ENCODE measurements at places on chromosomes 1 and 21.

- DNase-seq = no peak
Observed at GRCh38 chr21:46056450-46056903, 41.4 kb upstream of the COL6A2 start.

- DNase-seq = no peak
Observed at GRCh38 chr1:10830961-10831668, 34.7 kb upstream of the CASZ1 start.

DNA sequence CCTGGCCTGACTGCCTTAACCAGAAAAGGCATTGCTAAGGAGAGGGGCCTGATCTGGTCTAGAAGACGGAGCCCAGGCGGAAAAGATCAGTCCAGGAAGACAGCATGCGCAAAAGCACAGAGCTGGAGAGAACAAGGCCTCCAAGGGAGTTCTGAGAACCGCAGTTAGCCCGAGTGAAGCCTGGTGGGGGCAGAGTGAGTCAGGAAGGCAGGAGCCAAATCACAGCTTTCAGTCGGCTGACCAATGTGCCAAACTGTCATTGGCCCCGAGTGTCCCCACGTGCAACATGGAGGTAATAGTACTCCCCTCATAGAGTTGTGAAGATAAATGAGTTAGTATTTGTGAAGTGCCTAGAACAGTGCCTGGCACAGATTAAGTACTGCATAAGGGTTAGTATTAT lies 1.2 kb upstream of the TSPAN2 start:
- no peak for DNase-seq

DNA sequence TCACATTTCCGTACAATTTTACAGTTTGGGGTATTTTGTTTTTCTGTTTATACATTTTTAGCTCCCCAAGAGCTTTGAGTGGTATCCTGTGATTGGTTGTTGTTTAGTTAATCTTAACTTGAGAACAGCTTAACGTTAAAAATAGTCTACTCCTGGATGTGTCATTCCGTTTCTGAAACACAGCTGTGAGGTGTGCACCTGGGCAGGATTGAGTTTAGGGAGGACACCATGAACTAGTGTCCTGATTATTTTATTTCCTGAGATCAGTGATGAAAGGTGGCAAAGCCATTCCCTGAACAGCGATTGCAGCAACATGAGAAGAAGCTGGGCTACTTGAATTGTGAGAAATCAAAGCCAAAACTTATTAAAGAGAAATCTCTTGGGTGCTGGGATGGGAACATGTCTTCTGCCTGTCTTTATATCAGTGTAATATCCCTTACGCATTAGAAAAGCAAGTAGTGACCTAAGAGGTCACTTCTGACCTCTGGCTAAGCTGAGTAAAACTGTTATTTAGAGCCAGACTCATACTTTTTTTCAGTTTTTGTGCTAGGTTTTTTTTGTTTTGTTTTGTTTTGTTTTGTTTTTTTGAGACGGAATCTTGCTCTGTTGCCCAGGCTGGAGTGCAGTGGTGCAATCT lies 43.4 kb downstream of the ZBTB40 start:
- DNase-seq = no peak

- DNase-seq = peak; percentile 49
Observed at GRCh38 chr1:45543581-45544417, 6.8 kb upstream of the AKR1A1 start.

DNA sequence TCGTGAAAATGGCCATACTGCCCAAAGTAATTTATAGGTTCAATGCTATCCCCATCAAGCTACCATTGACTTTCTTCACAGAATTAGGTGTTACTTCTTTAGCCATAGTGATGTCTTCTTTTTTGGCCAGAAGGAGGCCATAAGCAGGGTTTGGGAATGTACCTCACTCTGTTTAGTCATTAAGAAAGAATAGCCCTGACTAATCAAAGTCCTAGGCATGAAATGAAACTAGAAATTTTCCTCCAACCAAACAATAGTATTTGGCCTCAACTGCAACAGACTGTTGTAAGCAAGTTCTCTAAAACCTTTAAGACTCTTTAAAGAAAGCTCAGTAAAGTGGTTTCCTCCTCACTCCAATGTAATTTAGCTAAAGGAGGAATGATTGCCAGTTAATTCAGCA lies 163.9 kb downstream of the AKT3 start:
- DNase-seq = no peak

GRCh38 chr1:115411371-115412063 lies 73.5 kb upstream of the NGF start:
- no peak for DNase-seq

GRCh38 chr1:198671136-198671535 lies 32.3 kb downstream of the PTPRC start:
- no peak for DNase-seq

GRCh38 chr1:1219341-1219740 lies 5.4 kb upstream of the TNFRSF4 start:
- peak; percentile 51 for DNase-seq

- no peak for DNase-seq
Observed at GRCh38 chr1:169812131-169812530, 17.4 kb upstream of the METTL18 start.

DNA sequence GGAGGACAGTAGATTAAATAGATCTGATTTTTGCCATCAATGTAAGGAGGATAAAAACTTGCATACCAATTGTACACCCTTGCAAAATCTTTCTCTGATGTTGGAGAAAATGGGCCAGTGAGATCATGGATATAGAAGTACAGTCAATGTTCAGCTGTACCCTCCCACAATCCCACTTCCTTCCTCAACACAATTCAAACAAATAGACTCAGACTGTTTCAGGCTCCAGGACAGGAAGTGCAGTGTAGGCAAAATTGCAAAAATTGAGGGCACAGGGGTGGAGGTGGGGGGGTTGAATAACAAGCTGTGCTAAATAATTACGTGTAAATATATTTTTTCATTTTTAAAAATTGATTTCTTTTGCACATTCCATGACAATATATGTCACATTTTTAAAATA lies 3.9 kb upstream of the IFI44 start:
- DNase-seq = no peak

DNA sequence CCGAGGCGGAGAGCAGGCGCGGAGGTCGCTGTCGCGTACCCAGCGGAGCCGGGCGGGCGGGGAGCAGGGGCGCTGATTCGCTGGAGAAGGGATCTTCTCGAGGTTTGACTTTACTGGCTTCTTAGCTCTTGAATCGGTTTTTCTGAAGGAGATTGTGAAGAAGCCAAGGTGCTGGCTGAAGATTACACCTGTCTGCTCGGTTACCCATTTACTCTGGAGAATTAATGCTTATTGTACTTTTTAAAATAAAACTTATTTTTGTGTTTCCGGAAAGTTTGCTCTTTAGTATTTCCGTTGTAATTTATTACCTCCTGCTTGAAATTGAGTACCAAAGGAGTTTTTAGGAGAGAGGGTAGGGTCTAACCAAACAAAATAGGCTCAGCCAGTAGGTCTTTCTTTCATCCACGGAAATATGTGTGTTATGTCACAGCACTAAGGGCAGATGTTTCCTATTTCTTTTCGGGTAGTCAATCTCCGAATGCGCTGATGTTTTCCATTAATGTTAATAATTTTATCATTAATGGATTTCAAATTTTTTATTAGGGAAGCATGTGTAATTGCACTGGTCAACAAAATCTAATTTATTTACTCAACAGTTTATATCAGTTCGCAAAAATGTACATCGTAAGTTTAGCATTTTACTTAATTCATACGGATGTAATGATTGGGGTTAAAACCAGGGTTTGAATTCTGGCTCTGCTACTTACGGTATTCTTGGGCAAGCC lies 510 bp upstream of the GNG5 start:
- no peak for DNase-seq

GRCh38 chr1:7988576-7988975 lies 27.1 kb downstream of the PARK7 start:
- no peak for DNase-seq

GRCh38 chr1:96025062-96025461 lies 696.5 kb upstream of the PTBP2 start:
- DNase-seq = no peak

- no peak for DNase-seq
Observed at GRCh38 chr1:16191916-16192546, 20.4 kb downstream of the ARHGEF19 start.

DNA sequence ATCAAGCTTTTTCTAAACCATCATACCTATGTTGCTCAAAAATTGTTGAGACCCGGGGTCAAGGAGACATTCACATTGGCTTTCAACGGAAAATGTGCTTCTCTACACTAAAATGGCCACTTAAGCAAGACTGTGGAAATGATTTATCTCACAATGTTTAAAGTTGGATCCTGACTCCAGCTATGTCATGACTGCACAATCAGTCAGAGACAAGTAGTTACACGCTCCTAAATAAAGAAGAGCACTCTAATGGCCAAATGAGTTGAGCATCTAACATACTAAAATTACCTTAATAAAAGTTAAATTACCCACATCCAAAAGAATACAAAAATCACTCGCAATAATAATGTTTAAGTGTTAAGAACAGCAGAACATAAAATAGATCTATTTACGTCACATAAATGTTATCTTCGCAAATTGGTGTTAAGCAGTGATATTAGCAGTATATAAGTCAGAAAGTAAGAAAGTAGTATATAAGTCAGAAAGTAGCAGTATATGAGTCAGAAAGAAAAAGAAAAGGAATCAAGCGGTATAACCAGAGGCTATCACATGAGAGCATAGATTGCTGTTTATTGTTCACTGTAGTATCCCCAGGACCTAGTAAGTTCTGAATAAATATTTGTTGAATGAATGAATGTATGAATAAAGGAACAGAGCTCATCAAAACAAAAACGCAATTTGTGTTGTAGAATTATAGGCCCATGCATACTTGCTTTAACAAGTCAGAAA lies 28.4 kb downstream of the ZNF281 start:
- DNase-seq = no peak

DNA sequence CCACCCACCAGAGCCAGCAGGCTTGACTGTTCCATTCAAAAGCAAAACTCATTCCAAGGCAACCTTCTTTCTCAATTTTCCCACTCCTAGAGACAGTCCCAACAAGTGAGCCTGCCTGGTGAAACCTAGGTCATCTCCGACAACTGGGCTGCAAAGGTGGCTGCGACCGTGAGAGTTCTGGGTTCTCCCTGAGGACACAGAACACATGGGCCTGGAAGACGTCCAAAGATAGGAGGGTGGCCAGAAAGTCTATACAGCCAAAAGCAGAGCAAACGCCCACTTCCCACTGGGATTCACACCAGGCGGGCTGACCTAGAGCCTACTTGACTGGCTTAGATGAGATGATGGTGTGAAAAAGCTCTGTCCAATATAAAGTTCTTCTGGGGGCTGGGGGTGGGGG lies 90.2 kb upstream of the GRIK3 start:
- DNase-seq = no peak

GRCh38 chr1:27621051-27621920 lies 13.7 kb downstream of the FGR start:
- no peak for DNase-seq

DNA sequence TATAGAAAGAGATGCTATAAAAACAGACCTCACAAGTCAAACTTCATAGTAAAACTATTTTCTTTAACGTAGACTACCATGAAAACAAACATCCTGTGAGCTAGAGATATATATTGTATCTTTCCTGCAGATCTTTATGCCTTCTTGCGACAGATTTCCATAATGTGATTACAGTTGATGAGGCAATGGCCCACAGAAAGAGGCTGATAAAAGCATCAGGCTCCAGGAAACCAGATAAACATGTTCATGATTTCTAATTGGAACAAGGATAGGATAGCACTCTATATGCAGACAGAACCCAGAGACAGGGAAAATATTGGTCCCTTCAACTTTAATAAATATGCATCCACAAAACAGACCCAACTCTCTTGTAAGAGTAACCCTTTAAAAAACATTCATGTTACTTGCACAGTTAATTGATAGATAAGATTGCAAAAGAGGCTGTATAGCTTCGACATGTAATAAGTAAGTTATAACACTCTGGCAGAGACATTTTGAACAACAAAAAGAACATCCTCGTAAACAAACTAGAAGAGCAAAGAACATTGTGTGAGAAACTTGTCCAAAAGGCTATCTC lies 329.4 kb downstream of the AGBL4 start:
- DNase-seq = no peak

DNA sequence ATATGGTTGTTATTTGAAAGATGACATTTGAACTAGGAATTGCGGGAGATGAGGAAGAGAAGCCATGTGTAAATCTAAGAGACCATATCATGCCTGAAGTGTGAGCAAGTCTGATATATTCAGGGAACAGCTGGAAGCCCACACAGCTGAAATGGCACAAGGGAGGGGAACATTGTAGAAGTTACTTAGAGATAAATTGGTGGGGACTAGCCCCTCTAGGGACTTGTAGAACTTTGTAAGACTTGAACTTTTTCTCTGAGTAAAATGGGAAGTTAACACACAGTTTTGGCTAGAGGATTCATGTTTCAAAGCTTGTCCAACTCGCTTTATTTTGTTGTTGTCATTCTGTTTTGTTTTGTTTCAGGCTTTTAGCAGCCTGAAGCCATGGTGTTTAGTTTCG lies 216.4 kb downstream of the FMN2 start:
- no peak for DNase-seq

DNA sequence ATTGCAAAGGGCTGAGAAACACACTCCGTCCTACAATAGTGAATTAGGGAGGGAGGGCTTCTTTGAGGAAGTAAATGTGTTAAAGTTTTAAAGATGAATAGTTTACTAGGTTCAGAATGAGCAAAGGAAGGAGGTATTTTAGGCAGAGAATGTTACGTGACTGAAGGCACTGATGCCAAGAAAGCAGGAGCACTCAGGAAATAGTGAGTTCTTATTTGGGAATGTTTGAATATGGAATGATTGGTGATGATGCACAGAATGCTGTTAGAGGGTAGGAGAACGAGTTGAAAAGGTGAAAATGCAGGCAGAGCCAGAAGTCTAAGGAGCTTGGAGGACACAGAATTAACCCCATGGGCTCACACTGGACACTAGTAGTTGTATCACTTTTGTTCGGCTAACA lies 108.0 kb downstream of the NRIP1 start:
- DNase-seq = no peak

Data from stimulated activated CD4-positive, alpha-beta T cell treated with anti-CD3 and anti-CD28 coated beads, Interleukin-1b, Interleukin-23, amount 100 ng/mL, for 4 hours (primary cell).